Activated CD4-positive, alpha-beta T cell treated with anti-CD3 and anti-CD28 coated beads, Interleukin-2, amount 50 U/mL, for 1 hour (primary cell): ENCODE measurements at places on chromosomes 6 and 20.

DNA sequence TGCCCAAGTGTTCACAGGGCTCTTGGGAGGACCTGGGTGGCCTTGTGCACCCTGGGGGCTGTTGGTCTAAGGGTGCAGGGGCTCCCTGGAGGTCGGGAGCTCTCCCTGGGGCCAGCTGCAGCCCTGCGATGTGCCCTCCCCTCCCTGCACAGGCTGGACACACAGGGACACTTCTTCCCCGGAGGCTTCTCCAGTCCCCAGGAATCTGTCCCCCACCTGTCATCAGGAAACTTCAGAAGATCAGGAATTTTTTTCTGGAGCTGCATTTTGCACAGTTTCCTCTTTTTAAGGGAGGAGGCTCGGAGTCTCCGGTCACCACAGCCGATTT, 66.9 kb upstream of the BHLHE23 start:
- DNase-seq = no peak

- peak; percentile 61 for DNase-seq
Measured at GRCh38 chr20:31861385-31862156, 8.8 kb downstream of the DUSP15 start.

DNA sequence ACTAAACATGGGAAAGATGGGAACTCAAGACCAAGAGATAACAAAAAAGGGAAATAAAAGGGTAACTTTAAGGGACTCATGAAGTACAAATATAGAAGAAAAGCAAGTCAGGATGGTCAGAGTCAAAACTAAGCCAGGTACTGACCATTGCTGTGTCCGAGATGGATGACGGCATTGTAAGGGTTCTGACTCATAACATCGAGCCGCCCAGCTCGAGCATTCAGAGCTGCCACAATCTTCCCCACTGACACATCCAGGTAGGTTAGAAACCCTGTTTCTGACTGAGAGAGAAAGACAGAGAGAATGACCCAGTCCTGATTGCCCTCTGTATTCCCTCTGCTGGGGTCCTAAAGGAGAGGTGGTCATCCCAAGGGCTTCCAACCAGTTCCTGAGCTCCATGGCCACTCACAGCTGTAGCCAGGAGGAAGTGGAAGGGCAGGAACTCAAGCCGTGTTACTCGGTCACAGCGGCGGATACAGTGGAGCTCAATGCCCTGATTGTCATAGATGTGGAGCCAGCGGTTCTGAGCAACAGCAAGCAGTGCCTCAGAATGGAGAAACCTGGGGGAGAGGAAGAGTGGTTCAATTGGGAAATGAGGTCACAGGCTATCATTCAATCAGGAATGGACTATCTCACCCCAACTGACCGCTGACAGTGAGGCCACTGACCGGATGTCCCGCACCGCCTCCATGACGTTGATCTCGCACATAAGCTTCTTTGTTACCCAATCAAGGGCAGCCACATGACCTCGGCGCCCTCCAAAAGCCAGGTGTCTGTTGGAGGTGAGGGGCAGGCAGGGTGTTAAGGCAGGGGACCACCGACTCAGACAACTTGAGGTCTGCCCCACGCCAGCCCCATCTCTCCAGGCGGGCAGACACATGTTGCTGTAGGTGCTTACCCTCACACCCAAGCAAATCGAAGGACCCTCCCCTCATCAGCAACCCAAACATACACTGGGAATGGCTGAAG, 1.8 kb downstream of the WDR46 start:
- DNase-seq = no peak

DNA sequence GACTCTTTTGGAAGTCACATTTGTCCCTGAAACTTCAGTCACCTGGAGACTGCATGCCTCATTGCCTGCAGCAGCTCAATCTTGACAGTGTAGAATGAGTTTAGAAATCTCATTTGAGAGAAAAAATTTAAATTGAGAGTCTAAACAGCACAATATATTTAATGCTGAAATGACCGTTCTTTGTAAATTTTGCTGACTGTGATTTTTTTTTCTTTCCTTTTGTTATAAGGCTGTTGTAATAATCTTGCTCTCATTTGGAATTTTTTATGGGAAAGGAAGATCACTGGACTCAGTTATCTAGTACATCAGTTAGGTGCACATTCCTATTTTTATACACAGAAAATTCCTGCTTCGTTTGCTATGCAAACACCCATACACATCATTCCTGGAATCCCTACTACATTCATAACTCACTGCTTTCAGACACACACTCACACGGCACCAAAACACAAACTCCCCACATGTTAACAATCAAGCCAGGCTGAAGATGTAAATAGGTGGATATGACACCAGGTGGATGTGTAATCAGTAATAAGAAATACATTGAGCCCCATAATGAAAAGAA, 43.8 kb downstream of the PTCHD4 start:
- DNase-seq = no peak

GRCh38 chr6:16844183-16844582, 82.9 kb upstream of the ATXN1 start:
- no peak for DNase-seq

- DNase-seq = no peak
Measured at GRCh38 chr20:46787991-46788762, 78.7 kb downstream of the SLC2A10 start.

GRCh38 chr6:170371080-170371479, 64.5 kb downstream of the FAM120B start:
- no peak for DNase-seq

DNA sequence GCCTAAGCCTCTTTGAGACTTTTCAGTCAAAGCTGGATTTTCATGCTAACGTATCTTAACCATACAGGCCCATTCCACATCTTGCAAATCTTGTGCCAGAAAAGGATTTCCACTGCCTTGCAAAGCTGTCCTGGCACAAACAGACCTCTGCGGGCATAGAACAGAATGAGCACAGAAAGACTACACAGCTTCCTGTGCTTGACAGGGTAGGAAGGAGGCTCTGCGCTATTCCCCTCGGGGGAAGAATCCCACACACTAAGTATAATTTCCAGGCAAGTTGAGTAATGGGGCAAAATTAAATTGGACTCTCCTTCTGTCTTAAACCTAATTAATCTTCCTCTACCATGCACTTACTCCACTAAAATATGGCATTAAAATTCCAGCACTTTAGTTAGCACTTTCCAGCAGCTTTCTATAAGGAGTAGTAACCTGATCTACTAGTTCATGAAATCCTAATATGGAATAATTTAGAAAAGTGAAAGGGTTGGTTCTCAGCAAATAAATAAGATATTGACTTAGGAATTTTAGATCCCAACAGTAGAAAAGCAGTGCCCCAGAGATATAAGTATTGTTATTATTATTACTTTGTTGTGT, 532.1 kb upstream of the JAG1 start:
- DNase-seq = no peak

- no peak for DNase-seq
Measured at GRCh38 chr6:44207966-44208365, 8.8 kb upstream of the MYMX start.

DNA sequence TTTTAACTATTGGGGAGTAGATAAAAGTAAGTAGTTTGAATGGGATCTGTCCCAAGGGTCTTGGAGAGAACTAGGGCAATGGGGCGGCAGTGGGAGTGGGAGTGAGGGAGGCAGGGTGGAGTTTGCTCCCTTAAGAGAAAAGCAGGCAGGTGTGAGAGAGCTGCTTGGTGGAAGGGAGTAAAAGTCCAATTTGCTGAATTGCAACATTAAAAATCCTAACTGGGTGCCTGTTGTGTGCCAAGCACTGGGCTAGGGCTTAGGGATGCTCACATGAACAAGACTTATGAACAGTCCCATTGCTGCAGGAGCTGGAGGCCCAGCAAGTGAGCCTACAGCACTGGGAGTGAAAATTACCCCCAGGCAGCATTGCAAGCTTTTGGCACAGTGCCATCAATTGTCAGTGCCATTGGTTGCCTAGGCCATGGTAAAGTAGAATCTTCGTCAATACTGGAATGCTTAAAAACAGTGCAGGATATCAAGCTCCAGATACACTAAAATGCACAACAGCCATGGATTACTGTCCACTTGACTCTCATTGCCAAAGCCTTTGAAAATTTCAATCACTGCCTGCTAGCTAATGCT, 277.7 kb upstream of the JARID2 start:
- no peak for DNase-seq

GRCh38 chr20:24744747-24745146, 204.3 kb upstream of the CST7 start:
- no peak for DNase-seq

DNA sequence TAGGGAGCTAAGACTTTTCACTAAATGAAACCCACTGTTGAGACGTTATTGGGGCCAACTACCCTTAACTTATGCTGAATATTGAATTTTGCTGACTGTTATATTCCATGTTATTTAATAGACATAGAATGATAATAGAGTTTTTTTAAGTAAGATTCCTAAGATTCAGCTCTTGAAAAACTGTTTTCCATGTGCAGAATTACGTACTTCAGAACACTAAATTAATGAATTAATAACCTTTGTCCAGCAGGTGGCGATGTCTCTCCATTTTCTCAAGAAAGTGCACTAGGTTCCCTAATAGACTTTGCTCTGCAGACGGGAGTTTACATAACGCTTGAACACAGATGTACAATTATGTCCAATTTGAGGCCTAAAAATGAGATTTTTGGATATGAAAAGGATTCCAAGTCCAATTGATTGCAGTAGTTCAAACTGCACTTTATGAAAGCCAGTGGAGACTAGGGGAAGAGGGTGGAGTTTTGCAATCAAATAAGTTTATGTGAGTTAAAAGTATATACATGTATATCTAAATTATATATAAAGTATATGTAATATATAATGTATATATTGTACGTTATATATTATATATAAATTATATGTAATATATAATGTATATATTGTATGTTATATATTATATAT, 282.1 kb downstream of the UST start:
- DNase-seq = peak; percentile 59

DNA sequence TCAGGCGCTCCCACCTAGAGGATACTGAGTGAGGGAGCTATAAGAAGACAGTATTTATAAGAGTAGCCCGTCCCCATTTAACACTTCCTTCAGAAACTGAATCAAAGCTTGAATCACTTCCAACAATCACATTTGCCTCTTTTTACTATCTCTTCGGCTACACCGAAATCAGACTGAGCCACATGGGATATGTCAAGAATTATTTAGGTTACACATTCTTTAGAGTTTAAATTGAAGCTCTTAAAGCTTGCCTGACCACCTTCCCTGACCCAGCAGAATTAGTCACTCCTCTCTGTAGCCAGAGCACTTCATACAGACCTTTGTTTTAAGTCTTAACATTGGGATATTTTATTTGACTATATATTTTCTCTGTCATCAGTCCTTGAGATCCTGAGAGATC, 163.7 kb downstream of the MAFB start:
- no peak for DNase-seq

GRCh38 chr6:14975471-14975817, 270.4 kb upstream of the JARID2 start:
- DNase-seq = no peak

- no peak for DNase-seq
Measured at GRCh38 chr6:67591910-67592309, 1043.2 kb upstream of the ADGRB3 start.

GRCh38 chr20:44171775-44172571, 15.0 kb downstream of the JPH2 start:
- DNase-seq = no peak

DNA sequence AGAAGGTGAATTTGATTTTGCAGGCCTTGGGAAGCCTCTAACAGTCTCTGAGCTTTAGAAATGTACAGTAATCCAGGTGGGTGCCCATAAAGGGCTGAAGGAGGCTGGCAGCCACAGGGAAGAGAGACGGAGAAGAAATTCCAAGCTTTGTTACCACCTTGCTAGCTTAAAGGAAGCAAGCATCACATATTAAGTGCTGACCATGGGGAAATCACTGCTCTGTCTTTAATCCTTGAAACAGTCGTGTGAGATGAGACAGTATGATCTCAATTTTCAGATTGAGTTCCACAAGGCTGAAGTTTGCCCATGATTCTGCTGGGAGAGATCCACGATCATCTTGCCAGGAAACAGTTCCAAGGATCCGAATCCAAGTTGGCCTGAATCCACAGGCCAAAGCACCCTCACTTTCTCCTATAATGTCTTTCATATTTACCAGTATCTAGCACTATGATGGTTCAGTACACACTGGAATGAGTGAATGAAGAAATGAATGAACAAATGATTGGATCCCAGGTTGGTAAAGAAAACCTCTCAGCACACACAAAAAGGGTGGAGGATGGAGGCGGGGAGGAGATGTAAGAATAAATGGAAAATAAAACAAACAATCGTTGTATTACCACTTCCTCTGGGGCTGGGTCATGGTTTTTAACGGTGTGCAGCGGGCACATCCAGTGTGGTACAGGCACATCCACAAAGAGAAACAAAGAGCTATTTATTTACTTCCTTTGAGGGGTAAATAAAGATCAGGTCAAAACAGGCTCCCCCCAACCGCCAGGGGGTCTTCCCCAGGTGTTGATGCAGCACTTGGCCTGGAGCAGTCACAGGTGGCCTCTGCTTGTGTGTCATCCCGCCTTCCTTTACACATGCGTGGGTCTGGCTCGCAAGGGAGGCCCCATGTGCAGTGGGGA, 28.2 kb upstream of the TAF8 start:
- DNase-seq = peak; percentile 64

DNA sequence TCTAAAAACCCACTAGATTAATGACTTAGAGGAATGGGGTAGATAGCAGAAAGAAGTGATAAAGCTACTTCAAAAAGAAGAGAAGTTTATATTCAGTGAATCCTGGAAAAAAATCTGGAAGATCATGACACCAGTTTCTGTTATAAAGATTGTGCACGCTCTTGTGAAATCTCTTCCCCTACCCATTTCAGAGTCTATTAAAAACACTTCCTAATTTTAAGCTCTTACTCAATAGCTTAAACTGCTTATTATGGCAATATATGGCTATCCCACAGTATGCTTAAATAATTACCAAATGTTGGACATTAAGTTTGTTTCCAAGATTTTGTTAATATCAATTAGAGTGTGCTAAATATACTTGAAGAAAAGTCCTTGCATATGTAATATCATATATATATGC, 585.3 kb upstream of the MAN1A1 start:
- no peak for DNase-seq

DNA sequence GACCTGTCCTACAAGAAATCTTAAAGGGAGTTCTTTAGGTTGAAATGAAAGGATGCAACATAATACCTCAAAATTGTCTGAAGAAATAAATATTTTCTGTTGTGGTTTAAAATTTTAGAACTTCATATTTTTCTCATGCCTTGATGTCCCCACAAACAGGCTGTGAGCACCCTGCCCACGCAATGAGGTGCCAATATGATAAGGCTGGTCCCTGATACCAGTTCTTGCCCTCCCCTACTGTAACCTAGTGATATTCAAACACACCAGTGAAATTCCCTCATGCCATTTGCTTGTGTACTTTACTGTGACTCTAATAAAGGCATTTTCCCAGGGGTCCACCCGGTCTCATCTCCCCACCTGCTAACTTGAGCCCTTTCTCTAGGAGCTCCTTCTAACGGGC, 67.3 kb upstream of the SIRPG start:
- DNase-seq = no peak

- no peak for DNase-seq
Measured at GRCh38 chr6:7900621-7901020, 10.0 kb downstream of the TXNDC5 start.
